Bronchus fibroblast of lung (primary cell): ENCODE measurements at places on chromosomes 2 and 18. TPM values are rescaled to one million over a fixed set of nuclear protein-coding genes. Genes with fewer than 3 reads are reported as not detected.

The UBE2E3 gene
- total RNA-seq: 118 and 123 TPM in 2 replicates

The TRIM43 gene
- total RNA-seq: not detected in 2 replicates

The HOXD3 gene
- not detected in 2 replicates for total RNA-seq

The CNGA3 gene
- total RNA-seq: not detected in 2 replicates

The LHCGR gene
- total RNA-seq: not detected in 2 replicates

The APOB gene
- total RNA-seq: 0.15 TPM in 1 of 2 replicates, not detected in the other

The MAP3K19 gene
- total RNA-seq: not detected in 2 replicates

The SPATA3 gene
- not detected in 2 replicates for total RNA-seq
